ENCODE measurements at places on chromosomes 3 and 15. TPM values are rescaled to one million over a fixed set of nuclear protein-coding genes. Genes with fewer than 3 reads are reported as not detected.

Gene SCAANT1
- total RNA-seq = not detected

Gene LRRC31
- 1.7 TPM for total RNA-seq

Gene EPM2AIP1
- 20.1 TPM for total RNA-seq

- no peak for DNase-seq
Observed at GRCh38 chr3:28150465-28151206, 90.8 kb upstream of the CMC1 start.

DNA sequence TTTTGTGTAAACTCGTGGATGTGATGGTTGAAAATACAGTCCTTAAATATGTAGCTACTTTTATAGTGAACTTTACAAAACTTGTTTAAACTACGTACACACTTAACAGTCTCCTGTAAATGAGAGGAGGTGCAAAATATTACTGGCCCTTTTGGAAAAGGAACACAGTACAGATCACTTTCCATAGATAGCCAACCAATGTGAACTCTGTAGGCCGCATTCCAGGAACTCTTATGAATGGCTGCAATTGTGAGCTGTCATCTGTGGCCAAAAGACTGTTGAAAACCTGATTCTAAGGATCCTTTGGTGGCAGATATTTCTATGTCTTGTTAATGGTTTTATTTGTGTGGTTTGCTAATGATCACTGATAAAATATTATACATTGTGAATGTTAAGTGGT is 6.2 kb downstream of the TSC22D2 start:
- DNase-seq = no peak

GRCh38 chr15:47955021-47955420 is 165.8 kb upstream of the SLC24A5 start:
- DNase-seq = no peak

GRCh38 chr15:73082812-73083211 is 30.5 kb downstream of the NEO1 start:
- DNase-seq = no peak
